ENCODE measurements at places on chromosomes 5 and 9.

GRCh38 chr5:25006237-25006636, 361.5 kb upstream of the CDH10 start:
- H3K36me3 ChIP-seq = no peaks in the 10 kb centered on the region
- H3K27me3 ChIP-seq = no peaks in the 10 kb centered on the region
- H3K4me1 ChIP-seq = no peaks in the 10 kb centered on the region
- no peak overlapping the region for H3K4me3 ChIP-seq
- H3K27ac ChIP-seq = no peak overlapping the region

- H3K27ac ChIP-seq = no peak overlapping the region
- H3K4me3 ChIP-seq = no peak overlapping the region
- H3K36me3 ChIP-seq = peaks cover 18% of the 10 kb centered on the region
- H3K4me1 ChIP-seq = peaks cover 3% of the 10 kb centered on the region
- H3K27me3 ChIP-seq = no peaks in the 10 kb centered on the region
Measured at GRCh38 chr9:130383350-130383715, 61.4 kb upstream of the ASS1 start.

DNA sequence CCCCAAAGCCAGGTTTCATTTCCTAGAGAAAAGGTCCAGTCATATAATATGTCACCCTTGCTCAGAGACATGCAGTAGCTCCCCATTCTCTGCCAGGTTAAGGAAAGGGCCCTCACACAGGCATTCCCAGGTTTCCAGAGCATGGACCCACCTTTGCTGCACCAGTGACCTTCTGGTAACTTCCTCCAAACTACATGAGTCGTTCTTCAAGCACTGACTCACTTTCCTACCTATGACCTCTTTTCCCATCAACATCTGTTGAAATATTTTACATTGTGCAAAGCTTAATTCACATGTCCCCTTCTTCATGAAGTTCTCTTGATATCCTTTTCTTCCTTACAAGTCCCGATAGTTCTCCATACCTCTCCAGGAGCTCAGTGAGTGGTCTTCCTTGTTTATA, 25.9 kb downstream of the SH3TC2 start:
- no peak for DNase-seq
- no peak overlapping the region for H3K27ac ChIP-seq
- H3K27me3 ChIP-seq = no peaks in the 10 kb centered on the region
- no peaks in the 10 kb centered on the region for H3K36me3 ChIP-seq
- H3K4me3 ChIP-seq = no peak overlapping the region

- H3K4me1 ChIP-seq = peaks cover 10% of the 10 kb centered on the region
- peak overlapping the region; percentile 49 for H3K4me3 ChIP-seq
- H3K27ac ChIP-seq = no peak overlapping the region
- peaks cover 23% of the 10 kb centered on the region for H3K27me3 ChIP-seq
- no peak for DNase-seq
- no peaks in the 10 kb centered on the region for H3K36me3 ChIP-seq
Measured at GRCh38 chr9:84140535-84141101, 160.0 kb downstream of the RMI1 start.

- no peak overlapping the region for H3K27ac ChIP-seq
- no peak overlapping the region for H3K4me3 ChIP-seq
- DNase-seq = no peak
- H3K4me1 ChIP-seq = peaks cover 12% of the 10 kb centered on the region
- no peaks in the 10 kb centered on the region for H3K36me3 ChIP-seq
- no peaks in the 10 kb centered on the region for H3K27me3 ChIP-seq
Measured at GRCh38 chr9:90843525-90843924, 41.9 kb downstream of the SYK start.

GRCh38 chr9:129399634-129399990, 221.3 kb downstream of the C9orf50 start:
- peaks cover 70% of the 10 kb centered on the region for H3K4me1 ChIP-seq
- no peak overlapping the region for H3K4me3 ChIP-seq
- no peak for DNase-seq
- H3K36me3 ChIP-seq = no peaks in the 10 kb centered on the region
